ENCODE measurements at places on chromosomes 3 and 15.

GRCh38 chr15:89105147-89105546 is 16.9 kb downstream of the ABHD2 start:
- DNase-seq = peak; percentile 45

DNA sequence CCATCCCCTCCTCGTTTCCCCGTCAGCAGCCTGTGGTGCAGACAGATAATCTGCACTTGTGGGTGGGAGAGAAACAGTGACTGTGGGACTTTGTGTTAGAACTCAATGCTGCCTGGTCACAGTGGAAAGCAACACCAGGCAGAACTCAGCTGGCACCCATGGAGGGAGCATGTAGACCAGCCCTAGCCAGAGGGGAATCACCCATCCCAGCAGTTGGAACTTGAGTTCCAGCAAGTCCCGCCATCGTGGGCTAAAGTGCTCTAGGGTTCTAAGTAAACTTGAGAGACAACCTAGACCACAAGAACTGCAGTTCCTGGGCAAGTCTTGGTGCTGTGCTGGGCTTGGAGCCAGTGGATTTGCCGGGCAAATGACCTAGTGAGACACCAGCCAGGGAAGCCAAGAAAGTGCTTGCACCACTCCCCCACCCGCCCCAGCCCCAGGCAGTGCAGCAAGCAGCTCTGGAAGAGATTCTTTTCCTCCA is 24.4 kb downstream of the ISG20 start:
- DNase-seq = no peak

- no peak for DNase-seq
Observed at GRCh38 chr3:58326267-58326900, 6.3 kb upstream of the PXK start.

DNA sequence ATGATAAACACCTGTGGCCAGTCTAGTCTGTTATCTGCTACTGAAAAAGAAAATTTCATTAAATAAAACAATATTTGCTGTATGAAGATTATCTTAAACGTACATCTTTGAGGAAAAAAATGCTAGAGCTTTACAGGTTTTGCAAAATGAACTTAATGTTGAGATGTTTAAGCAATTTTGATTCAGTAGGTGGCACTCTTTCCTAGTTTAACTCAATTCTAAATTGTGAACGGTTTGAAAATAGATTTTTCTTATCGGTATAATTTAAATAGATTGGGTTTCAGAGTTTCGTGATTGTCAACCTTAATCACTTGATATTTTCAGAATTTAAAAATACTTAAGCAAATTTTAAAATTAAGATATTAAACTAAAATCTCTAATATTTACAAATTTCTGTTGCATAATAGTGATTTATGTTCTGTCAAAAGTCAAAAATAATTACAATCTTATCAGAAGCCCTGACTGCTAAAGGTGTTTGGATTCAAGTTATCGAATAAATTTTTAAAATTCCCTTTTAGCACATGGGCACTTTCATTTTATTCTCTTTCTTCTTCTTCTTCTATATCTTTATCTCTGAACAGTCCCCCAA is 7.0 kb upstream of the RNF111 start:
- peak; percentile 23 for DNase-seq

- DNase-seq = no peak
Observed at GRCh38 chr15:25392806-25393205, 46.0 kb downstream of the UBE3A start.

DNA sequence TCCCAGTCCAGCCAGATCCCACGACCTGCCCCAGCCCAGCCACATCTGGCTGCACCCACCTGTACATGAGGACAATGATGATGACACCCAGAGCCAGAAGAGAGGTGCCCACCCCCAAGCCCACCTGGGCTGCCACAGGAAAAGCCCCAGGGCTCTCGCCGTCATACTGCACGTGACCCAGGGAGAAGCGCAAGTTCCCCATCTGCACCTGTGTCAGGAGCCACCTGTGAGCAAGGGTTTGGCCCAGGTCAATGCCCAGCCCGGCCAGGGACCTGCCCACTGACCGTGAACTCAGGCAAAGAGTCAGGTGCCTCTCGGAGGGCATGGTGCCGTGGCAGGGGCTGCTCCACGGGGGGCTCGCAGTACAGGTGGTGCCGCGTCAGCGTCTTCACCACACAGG is 16.3 kb downstream of the PLXNB1 start:
- DNase-seq = no peak

DNA sequence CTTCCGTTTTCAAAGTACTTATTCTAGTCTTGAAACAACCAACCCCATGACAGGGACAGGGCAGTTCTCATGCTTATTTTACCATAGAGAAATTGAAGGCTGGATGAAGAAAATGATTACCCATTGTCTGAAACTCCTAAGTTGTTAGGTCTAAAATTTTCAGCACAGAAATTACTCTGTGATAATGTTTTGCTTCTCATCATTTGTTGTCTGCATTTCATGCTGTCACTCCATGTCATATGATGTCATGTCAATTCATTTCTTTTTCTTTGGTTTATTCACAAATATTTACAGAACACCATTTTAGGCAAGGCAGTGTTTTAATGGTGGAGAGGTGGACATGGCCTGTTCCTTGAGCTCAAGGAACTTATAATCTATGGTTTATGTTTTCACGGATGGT is 98.2 kb upstream of the RASGRP1 start:
- DNase-seq = no peak

- no peak for DNase-seq
Observed at GRCh38 chr15:95758451-95758850, 572.0 kb upstream of the NR2F2 start.

All from HepG2 (cell line).